Activated T-helper 1 cell treated with anti-CD3 and anti-CD28 coated beads, Interleukin-12 subunit alpha, Interleukin-12 subunit beta, Interleukin-2, Interleukin-4 antibody, amounts not matched to agents 30 ng/mL and 10 ng/mL and 1 ng/mL, durations not matched to agents 14 hours and 24 hours and 36 hours (primary cell): ENCODE measurements at places on chromosomes 3 and 15. TPM values are rescaled to one million over a fixed set of nuclear protein-coding genes. Genes with fewer than 3 reads are reported as not detected.

BOC gene
- total RNA-seq = 2.1 and 3.3 TPM in 2 replicates

SPTBN5 gene
- 1.2 and 1.9 TPM in 2 replicates for total RNA-seq

ADAMTS9 gene
- total RNA-seq = not detected in 2 replicates

RBMS3 gene
- 3.4 and 3.7 TPM in 2 replicates for total RNA-seq

ITIH4 gene
- total RNA-seq = 3.1 and 4.8 TPM in 2 replicates

CLDN18 gene
- not detected in 2 replicates for total RNA-seq

CCDC39 gene
- not detected in 2 replicates for total RNA-seq

KCNMB3 gene
- total RNA-seq = 0.10 and 0.47 TPM in 2 replicates

ANKRD63 gene
- total RNA-seq = not detected in 2 replicates

TGM5 gene
- not detected in 2 replicates for total RNA-seq

NME9 gene
- not detected in 2 replicates for total RNA-seq

RARRES1 gene
- total RNA-seq = not detected in 2 replicates

FAM107A gene
- not detected in 2 replicates for total RNA-seq

ATRIP gene
- total RNA-seq = 16.5 and 20.5 TPM in 2 replicates

ALS2CL gene
- 0.10 and 0.22 TPM in 2 replicates for total RNA-seq

LRRIQ4 gene
- total RNA-seq = 0.10 and 0.12 TPM in 2 replicates

CADPS gene
- total RNA-seq = not detected in 2 replicates

GRIP2 gene
- total RNA-seq = not detected in 2 replicates

C3orf85 gene
- not detected in 2 replicates for total RNA-seq

NANOGP8 gene
- not detected in 2 replicates for total RNA-seq

KNL1 gene
- 21.6 and 22.4 TPM in 2 replicates for total RNA-seq

SNTN gene
- total RNA-seq = not detected in 2 replicates
